Activated CD4-positive, alpha-beta T cell treated with anti-CD3 and anti-CD28 coated beads, Interleukin-2, amount 50 U/mL, for 4 hours (primary cell): ENCODE measurements at places on chromosomes 11 and 22.

DNA sequence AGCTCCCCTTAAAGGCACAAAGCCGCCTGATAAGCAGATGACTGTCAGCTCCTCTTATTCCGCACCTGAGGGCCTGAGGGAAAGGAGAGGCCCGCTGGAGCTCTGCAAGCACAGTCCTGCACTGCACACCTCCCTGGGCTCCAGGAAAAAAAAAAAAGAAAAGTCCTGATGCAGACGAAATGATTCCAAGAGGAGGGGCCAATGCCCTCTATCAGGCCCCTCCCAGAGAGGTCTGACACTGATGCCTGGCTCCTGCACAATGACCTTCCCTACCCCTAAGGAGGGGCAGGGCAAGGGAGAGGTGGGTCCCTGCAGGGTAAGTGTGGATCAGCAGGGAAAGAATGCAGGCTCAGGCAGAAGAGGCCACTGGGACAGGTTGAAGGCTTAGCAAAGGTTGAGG, 572.7 kb downstream of the SOX6 start:
- DNase-seq: no peak

GRCh38 chr11:97254790-97255189, 865.0 kb downstream of the JRKL start:
- no peak for DNase-seq

- DNase-seq: no peak
Observed at GRCh38 chr11:438101-438844, 3.5 kb downstream of the ANO9 start.

- no peak for DNase-seq
Observed at GRCh38 chr11:23423656-23424055, 563.4 kb upstream of the CCDC179 start.

DNA sequence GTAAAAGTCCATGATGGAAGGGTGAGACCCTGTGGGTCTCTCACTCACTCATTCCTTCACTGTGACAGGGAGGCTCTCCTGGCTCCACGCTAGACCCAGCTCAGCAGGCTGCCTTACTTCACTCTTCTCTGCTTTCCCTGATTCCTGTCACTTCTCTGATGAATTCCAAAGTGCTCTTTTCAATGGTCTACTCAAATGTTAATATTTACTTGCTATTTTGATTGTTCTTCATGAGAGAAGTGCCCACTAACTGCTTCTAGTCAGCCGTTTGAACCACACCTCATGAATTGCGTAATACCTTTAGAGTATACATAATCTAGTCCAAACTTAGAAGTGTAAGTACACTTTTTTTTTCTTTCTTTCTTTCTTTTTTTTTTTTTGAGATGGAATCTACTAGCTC, 1350.2 kb upstream of the RAG2 start:
- no peak for DNase-seq
